ENCODE measurements at places on chromosomes 5 and 9. TPM values are rescaled to one million over a fixed set of nuclear protein-coding genes. Genes with fewer than 3 reads are reported as not detected.

GRCh38 chr5:36199620-36200019 lies 42.1 kb downstream of the NADK2 start:
- DNase-seq: no peak

GRCh38 chr9:80871596-80871995 lies 817.8 kb downstream of the TLE1 start:
- no peak for DNase-seq

ENTPD2 gene
- 0.27 TPM for total RNA-seq

DNA sequence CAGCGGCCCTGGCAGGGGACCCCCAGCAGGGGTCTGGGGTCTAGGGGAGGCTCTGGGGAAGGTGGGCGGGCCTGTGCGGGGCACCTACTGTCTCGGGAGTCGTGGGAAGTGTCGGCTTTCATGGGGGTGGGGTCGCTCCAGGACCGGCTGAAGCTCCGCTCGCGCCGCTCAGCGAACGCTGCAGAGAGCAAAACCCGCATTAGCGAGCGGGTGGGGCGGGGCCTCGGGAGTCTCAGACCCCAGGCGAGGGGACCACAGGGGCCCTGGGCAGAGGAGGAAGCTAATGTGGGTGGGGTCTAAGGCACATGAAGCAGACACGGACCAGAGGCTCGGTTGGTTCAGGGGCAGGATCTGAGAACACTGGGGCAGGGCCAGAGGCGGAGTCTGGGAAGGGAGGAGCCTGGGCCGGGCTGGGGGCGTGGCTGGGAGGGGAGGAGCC lies 5.5 kb downstream of the NSMF start:
- peak; percentile 72 for DNase-seq

- DNase-seq: no peak
These were observed 89.0 kb upstream of the NIPBL start for GRCh38 chr5:36787365-36788093.

LCN6 gene
- total RNA-seq: not detected

DNA sequence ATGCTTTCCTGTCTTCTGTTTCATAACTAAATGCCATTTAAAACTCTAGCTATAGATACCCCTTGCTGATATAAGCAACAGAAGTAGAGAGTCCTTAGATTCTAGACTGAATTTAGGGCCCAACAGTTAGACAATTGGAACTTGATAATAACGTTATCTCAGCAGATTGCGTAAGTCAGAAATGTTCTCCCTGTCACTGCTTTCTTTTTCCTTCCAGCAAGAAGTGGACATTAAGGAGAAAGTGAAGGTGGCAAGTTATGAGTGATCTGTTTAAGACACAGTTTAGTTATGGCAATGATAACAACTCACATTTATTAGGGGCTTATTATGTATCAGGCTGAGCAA lies 6.9 kb upstream of the GLIS3 start:
- DNase-seq: no peak

DNA sequence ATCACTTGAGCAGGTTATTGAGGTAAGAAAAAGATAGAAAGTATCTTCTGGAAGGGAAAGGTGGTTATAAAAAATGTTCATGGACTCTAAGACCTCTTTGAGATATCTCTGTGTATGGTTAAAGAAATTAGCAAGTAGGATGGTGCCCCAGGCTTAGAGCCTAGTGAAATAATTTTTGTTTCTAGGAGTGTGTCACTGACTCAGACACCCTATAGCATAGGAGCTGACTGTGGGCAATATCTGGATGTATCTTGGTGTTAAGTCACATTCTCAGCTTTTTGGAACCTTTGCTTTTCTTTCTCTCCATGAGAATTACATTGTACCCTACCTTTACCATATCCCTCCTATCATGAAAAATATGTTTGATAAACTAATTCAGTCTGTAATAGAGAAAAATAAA lies 12.0 kb downstream of the MACIR start:
- DNase-seq: no peak

- no peak for DNase-seq
These were observed 240.2 kb upstream of the NFIL3 start for GRCh38 chr9:91663858-91664257.

GRCh38 chr9:121984726-121985402 lies 108.2 kb downstream of the TTLL11 start:
- no peak for DNase-seq
